ENCODE measurements at places on chromosomes 6 and 20. TPM values are rescaled to one million over a fixed set of nuclear protein-coding genes. Genes with fewer than 3 reads are reported as not detected.

DIDO1 gene
- total RNA-seq = 38.3 TPM

STMN3 gene
- 20.3 TPM for total RNA-seq

TAB2 gene
- total RNA-seq = 20.8 TPM

SFTA2 gene
- total RNA-seq = not detected

CFAP61 gene
- total RNA-seq = under 0.01 TPM

AKAP12 gene
- 176 TPM for total RNA-seq

GSTA2 gene
- total RNA-seq = not detected

CNR1 gene
- total RNA-seq = not detected

EDN1 gene
- total RNA-seq = 8.6 TPM

C6orf141 gene
- total RNA-seq = not detected

RAB32 gene
- total RNA-seq = 108 TPM

TOX2 gene
- total RNA-seq = 1.1 TPM

ADGRF4 gene
- not detected for total RNA-seq

CCM2L gene
- not detected for total RNA-seq

CGA gene
- not detected for total RNA-seq

PRSS16 gene
- total RNA-seq = not detected

ZBTB24 gene
- total RNA-seq = 10.3 TPM

AFG1L gene
- 2.0 TPM for total RNA-seq

ULBP1 gene
- 0.56 TPM for total RNA-seq

BTNL2 gene
- not detected for total RNA-seq

RNF182 gene
- 6.4 TPM for total RNA-seq

OPN5 gene
- not detected for total RNA-seq

MYH7B gene
- total RNA-seq = not detected

MUC22 gene
- not detected for total RNA-seq
